ENCODE measurements at places on chromosomes 16 and 17. TPM values are rescaled to one million over a fixed set of nuclear protein-coding genes. Genes with fewer than 3 reads are reported as not detected.

DNA sequence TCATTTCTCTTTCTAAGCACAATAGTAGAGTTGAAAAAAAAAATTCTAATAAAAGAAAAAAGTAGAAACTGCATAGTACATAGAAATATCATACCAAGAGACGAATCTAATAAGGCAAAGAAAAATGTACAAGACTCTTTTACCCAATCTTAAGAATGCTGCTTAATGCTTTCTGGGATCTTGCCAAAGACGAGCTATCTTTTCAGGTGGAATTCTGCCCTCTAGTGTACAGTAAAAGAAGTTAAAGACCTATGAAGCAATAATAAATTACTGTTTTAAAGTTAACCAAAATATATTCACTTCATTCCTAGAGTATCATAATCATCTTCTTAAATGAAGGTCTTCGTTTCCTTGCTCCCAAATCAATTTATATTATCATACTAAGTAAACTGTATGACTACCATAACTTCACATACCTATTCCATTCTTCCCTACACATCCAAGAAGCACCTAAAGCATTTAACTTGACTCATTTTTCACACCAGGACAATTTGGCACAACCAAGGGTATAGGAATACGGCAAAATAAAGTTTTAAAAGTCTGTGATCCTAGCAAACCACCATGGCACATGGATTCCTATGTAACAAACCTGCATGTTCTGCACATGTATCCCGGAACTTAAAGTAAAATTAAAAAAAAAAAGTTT, 47.7 kb downstream of the CFDP1 start:
- DNase-seq: no peak

DNA sequence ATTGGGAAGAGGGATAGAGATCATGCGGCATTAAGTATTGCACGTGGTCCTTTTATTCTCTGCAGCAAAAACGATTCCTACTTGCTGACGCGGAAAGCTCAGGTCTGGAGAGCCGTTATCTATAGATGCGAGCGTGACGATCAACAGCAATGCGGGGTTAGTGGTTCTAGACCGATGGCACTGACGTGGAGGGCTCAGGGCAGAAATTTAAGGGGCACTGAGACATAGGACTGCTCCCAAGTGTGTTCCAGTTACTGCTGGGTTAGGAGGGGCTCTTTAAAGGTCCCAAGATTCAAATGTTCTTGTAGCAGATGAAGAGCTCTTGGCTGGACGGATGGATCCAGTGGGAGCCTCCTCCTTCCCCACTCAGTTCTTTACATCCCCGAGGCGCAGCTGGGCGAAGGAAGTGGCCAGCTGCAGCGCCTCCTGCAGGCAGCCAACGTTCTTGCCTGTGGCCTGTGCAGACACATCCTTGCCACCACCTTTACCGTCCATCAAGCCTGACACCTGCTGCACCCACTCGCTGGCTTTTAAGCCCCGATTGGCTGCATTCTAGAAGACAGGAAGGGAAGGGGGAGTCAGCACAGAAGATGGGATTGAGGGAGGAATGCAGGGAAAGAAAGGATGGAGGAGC, 732 bp upstream of the EXOSC6 start:
- DNase-seq: no peak

- DNase-seq: no peak
These were observed 128.1 kb downstream of the RGS9 start for GRCh38 chr17:65265276-65265675.

The MRPL27 gene
- 142 TPM for polyA plus RNA-seq

The GNGT2 gene
- 0.45 TPM for polyA plus RNA-seq

The KRTAP3-2 gene
- not detected for polyA plus RNA-seq

DNA sequence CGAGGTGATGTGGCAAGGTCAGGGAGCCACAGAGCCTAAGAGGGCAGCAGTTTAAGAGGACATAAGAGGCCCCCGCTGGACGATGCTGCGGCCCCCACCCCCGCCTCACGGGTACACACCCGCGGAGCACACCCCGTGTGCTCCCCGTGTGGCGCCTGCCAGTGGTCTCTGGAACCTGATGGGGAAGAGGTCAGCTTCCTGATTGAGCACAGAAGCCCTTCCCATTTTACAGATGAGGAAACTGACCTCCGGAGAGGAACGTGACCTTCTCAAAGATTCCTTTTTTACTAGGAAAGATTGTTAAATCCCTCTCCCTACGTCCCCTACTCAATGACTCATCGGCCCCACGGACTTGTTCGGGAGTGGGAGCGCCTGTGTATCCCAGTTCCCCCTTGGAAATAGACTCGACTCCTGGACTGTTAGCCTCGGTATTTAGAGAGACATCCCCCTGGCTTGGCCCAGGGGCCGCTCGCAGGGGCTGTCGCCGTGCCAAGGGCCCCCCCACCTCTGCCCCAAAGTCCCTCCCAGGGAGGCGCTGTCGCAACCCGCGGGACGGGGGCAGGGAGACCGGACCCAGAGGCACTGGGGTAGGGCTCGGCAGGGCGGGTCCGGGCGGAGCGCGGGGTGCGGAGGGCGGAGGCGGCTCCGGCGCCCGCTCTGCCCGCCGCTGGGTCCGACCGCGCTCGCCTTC, at the start of gene ABCC3:
ABCC3 (plus strand) TSS at position 658 of the 691 bp plus-strand sequence. CDS start 56 bp downstream, outside the sequence.
- DNase-seq: no peak

DNA sequence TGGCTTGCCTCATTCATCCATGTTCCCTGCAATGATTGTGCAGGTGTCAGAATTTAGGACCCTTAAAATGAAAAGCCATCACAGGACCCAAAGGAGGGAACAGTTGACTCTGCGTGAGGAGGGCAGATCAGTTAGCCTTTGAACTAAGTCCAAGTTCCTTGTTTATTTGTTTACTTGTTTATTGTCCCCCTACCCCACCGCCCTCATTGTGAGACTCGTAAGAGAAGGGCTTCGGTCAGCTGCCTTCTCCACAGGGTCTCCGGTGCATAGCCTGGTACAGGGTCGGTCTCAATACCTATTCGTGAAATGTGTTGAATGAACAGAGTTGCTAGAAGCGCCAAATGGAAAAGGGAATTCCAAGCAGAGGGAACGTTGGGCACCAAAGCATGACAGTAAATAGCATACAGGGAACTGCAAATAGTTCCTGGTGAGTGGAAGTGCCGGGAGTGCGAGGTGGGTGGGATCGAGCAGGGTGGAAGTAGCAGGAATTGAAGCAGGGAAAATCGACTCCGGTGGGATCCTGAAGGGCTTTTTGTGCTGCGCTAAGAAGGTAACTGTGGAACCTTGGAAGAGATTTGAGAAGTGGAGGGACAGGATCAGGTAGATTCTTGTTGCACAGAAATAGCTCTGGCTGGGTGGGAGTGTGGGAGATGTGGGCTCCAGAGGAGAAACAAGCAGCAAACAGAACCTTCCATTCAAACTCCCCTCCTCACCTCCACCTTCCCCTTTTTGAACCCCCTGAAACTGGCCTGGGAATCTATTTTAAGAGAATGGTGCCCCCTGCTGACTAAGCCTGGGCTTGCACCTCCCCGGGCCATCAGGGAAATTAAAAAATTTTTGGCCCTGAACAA, 12.7 kb downstream of the SLC35B1 start:
- DNase-seq: no peak

DNA sequence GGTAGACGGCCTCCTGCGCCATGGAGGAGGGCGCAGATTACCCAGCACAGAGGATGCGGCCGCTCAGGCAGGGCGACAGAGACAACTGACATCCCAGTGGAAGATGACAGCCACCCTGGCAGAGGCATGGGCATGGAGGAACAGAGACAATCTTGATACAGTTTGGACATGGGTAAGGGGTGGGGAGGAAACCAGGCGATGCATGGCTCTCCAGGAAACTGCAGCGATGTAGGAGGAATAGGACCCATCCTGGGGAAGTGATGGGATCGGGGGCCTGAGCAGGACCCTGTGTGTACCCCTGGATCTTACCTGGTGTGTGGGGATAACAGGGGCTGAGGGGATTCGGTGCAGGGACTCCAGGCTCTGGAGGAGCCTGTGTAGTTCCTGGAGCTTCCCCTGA, 4.6 kb downstream of the OSBPL7 start:
- DNase-seq: no peak

DNA sequence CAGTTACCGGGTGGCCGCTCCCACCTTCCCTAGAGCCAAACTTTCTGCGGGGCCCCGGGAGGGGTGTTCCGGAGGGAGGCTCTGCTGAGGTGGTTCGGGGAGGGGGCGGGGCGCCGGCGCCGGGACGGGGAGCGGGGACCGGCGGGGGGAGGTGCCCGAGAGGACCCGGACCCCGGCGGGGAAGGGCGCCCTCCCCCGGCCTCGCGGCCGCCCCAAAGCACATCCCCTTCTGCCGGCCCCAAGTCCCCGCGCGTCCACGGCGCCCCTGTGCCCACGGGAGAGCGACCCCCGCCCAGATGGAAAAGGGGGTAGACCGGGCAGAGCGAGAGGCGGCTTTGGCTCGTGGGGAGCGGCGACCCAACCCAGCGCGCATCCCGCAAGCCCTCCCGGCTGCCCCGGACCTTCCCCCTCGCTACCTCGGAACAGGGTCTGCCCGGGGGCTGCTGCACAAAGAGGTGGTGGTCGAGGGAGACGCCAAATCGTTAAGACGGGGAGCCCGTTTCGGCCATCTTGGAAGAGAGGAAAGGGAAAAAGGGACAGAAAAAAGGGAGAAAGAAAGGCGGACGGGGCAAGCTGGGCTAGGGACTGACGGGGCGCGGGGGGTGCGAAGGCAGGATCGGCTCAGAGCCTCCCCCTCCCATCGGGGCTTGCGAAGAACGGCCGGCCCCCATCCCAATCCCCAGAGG, 530 bp downstream of the PCGF2 start:
- DNase-seq: no peak

DNA sequence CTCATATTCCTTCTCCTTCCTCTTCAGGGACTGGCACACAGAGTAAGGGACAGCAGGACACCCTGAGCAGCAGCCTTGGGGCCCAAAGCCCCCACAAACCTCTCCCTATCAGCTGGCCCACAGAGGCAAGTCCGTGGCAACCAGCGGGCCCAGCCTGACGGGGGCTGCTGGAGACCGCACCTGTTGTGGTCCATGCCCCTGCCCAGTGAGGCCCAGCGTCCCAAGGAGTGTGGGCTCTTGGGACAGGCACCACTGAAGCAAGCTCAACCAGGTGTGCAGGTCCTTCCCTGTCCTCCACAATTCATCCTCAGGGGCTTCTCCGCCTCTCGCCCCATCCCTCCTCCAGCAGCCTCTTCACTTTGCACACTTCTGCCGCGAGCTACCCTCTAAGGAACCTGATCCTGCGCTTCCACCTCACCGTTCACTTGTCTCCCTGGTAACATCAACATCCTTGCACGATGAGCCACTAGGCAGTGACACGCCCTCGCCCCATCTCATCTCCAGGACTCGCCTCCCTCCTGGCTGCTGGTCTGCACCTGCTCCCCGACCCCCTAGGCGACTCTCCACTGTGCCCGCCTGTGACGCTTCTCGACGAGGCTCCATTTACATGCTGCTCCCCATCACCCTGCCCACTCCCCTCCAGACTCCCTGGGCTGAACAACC, 12.7 kb downstream of the MNT start:
- no peak for DNase-seq

The SMARCD2 gene
- polyA plus RNA-seq: 57.6 TPM

- no peak for DNase-seq
These were observed 95.1 kb downstream of the GRIN2A start for GRCh38 chr16:10087151-10087550.

GRCh38 chr16:78844682-78845081, 745.2 kb downstream of the WWOX start:
- no peak for DNase-seq

The SNX11 gene
- 23.5 TPM for polyA plus RNA-seq

The ABI3 gene
- 0.71 TPM for polyA plus RNA-seq

The PSME3 gene
- 65.7 TPM for polyA plus RNA-seq

DNA sequence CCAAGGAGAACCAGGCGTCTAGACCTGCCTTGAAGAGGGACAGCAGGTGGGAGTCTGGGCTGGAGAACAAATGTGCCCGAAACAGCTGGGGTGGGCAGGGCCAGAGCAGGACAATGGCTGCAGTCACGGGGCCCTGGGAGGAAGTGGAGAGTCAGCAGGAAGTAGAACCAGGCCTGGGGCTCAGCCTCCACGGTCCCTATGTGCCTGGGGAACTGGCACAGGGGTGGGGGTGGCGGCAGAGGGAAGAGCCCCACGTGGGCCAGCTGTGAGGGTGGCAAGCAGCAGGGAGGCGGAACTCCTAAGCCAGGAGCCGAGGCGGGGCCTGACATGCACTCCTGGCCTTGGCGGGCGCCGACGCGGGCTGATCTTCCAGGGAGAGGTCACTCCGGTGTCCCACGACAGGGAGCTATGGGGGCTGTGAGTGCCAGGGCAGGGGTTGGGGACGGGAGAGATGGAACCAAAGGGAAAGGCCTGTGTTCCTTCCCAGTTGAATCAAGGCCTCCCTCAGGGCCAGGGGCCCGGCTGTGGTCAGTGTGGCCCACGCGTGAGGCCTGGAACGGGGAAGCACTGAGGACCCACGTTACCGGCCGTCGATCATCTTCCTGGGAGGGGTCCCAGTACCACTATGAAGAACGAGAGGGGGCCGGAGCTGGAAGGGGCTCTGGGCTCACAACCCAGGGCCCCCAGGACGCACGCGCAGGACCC, 42.7 kb downstream of the TIMM22 start:
- no peak for DNase-seq

- no peak for DNase-seq
These were observed 132.1 kb downstream of the CLEC16A start for GRCh38 chr16:11076259-11077018.

The TP53TG3F gene
- not detected for polyA plus RNA-seq

DNA sequence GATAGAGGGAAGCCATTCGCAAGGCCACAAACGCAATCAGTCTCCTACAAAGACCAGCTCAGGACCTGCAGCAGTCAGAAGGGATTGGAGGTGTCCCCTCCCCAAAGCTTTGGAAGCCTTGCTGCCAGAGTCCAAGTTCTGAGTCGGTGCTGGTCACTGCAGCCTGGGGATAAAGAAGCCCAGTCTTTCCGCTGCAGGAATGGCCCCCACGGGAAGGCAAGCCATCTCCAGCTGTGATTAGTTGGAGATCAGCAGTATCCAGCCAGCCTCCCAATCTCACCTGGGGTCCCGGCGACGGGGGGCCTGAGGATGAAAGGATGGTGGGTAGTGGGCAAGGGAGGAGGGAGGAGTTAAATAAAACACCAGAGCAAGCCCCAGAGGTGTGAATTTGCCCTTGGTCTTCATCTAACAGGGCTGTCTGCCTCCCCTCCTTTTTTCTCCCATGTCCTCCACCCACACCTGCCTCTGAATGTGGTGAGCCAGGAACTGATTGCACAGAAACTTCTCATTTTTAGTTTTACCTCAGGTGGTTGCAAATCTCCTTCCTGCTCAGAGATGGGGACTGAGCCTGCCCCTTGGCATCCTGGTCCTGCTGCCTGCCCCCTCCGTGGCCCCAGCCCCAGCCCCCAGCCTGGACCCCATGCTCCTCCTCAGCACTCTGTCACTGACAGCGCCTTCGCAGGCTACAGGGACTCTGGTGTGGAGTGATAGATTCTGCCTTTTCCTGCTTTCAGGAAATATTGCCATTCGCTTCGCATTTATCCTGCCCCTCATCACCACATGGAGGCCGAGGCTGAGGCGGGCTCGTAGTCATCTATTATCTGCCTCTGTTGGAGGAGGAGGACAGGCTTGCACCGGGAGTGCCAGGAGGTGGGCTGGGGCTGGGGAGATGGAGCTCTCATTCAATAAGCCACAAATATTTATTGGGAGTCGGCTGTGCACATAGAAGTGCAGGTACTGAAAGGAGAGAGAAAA, 262.9 kb upstream of the SDK2 start:
- DNase-seq: no peak

The TBC1D26 gene
- not detected for polyA plus RNA-seq
